HAP-1 (cell line): ENCODE measurements at places on chromosomes 16 and 17.
A peak's percentile ranks its signal among the peaks of the same experiment; 100 is the strongest.

DNA sequence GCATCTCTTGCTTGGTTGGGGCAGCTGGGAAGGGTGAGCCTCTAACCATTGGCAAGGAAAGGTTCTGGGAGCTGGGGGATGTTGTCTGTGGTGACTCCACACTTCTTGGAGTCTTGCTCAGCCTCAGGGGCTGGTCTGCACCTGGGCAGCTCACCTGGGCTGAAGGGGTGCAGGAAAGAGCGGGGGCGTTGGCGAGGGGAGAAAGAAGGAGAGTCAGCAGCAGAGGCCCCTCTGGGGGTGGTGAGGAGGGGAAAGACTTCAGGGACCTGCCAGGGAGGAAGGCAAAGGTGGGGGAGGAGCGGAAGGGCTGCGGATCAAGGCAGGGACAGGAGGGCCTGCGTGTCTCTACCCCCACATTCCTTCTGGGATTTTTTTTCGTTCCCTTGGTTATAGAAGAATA lies 47.7 kb downstream of the CCDC42 start:
- DNase-seq = peak; percentile 53

GRCh38 chr17:41793784-41794539 lies 7.5 kb upstream of the JUP start:
- DNase-seq = no peak

DNA sequence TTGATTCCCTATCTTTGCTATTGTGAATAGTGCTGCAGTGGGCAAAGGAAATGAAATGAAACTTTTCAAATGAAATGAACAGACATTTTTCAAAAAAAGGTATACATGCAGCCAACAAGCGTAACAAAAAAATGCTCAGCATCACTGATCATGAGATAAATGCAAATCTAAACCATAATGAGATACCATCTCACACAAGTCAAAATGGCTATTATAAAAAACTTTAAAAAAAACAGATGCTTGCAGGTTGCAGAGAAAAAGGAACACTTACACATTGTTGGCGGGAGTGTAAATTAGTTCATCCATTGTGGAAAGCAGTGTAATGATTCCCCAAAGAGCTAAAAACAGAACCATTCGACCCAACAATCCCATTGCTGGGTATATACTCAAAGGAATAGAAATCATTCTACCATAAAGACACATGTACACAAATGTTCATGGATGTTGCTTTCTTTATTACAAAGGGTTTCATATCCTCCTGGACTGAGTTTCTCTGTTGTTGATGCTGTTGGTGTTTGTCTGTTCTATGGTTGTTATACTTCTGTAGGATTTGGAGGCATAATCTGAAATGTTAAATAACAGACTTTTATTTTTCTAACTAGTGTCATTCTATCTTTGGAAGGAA lies 99.3 kb upstream of the SOX9 start:
- no peak for DNase-seq

DNA sequence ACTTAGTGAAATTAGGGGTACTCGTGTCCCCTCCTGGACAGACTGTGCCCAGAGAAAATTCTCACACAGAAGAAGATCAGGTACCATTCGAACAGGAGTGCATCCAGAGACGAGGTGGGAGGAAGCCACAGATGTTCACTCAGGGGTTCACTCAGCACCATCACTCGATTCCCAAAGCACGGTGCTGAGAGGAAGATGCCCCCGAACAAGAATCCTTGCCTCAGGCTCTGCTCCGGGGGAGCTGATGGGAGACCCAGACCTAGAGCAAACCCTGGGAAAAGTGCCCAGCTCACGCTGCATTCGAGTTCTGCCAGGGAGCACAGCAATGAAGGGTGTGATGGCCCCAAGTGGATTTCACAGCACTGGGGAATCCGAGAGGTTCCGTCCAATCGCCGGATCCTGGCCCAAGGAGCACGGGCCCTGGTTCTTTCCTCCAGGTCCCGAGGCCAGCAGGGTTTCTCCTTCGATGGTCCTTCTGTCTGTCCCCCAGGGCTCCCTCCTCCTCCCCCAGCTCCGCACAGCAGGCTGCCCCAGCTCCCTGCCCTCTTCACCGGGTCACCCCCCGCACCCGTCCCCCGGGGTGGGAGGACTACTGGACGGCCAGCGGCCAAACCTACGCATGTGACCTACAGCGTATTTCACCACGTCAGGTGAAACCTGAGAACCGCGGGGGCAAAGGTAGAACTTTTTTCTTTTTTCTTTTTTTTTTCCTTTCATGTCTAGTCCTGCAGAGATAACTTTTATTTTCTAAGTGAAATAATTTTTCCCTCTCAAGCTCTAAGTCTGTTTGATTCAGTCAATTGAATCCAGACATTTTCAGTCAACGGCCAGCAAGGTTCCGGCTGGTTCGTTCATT lies 10.2 kb upstream of the UBE2I start:
- DNase-seq = no peak

- DNase-seq = no peak
These were observed 6.9 kb downstream of the MYCBPAP start for GRCh38 chr17:50514936-50515702.

DNA sequence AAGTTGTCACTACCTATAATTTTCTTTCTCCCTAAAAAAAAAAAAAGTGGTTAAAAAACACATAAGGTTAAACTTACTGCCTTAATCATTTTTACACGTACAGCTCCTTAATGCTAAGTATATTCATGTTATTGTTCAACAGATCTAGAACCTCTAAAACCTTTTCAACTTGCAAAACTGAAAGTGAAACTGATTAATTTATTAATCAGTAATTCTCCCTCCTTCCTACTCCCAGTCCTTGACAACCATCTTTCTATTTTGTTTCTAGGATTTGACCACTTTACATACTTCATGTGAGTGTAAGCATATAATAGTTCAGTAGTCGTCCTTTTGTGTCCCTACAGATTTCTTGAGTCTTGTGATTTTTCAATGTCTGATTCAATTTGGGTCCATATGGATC lies 251.4 kb upstream of the KIF2B start:
- no peak for DNase-seq

DNA sequence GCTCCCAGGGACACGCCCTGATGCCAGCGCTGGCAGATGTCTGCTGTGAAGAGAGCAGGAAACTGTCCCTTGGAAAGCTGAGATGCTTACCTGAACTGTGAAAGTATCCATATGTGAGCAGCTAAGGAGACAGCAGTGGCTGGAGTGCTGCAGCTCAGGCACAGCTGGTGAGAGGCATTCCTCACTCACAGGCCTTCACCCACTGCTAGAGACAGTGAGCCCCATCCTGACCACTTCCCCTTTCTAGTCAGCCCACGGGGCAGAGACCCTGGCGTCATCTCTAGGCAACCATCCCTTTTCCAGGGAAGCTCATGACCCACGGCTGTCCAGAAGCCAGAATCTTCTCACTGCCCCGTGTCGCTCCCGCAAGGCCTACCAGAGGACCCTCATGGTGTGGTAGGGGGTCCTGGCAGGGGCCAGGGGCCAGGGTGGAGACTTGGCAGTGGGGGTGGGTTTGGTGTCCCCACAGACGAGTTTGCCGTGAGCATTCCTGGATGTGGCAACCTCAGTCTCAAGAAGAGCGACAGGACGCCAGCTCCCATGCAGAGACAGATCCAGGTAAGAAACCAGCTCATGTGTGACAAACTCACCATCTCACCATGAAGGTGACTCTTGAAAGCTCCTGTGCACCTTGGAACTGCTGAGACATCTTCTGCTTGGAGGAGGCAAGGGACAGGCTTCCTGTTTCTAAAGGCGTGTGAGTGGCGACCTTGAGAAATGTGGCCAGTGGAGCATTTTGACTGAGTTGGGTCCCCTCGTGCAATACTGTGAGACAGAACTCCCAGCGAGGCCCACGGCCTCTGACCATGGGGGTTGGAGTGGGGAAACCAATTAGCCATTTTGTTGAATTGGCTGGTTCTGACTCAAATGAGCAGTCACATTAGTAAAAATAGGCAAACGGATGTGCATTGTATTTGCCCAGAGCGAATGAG lies at the start of gene SCIMP:
Gene SCIMP (minus strand): TSS at position 216 of the 932 bp plus-strand sequence. CDS start 105 bp downstream, at position 111.
- no peak for DNase-seq

GRCh38 chr17:48492401-48493298 lies 38.2 kb downstream of the HOXB1 start:
- peak; percentile 25 for DNase-seq

DNA sequence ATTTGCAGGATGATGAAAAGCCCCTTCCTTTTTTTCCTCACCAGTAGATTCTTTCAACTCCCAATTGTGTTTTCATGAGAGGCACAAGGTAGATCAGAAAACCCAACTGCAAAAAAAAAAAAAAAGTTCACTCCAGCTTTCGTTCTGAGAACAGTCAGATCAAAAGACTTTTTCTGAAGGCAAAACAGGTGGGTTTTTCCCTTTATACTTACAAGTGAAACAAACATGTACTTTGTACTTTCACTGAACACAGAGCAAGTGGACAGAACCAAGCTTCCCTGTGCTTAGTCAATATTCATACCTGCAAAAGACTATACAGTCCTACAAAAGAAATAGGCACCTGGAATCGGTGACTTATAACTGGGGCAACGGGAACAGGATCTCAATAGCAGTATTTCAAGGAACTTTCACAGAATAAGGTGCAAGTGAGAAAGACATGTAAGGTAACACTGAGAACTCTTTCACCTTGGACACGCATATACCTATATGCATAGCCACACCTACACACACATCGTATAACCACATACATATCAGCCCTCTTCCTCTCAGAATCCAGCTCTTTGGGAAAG lies 54.1 kb downstream of the TOX3 start:
- DNase-seq = no peak

- no peak for DNase-seq
These were observed 1.0 kb downstream of the KIFC3 start for GRCh38 chr16:57801098-57801808.

DNA sequence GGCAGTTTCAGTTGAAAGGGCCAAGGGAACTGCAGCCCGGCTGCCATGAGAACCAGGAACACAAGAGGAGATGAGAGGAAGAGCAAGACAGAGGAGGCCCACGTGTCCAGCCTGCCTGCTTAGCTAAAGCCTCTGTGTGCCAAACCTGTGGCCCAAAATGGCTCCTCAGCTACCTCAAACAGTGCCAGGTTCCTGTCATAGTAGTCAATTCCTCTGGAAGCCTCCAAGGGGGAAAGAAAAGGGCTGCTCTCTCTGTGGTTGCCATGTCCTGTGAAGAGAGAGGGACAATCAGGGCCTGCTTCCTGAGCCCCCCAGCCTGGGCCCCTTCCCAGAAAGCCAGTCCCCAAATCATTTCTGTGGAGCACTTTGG lies 5.2 kb downstream of the SLC12A4 start:
- DNase-seq = no peak

GRCh38 chr17:43845766-43846165 lies 1.2 kb upstream of the CD300LG start:
- no peak for DNase-seq

DNA sequence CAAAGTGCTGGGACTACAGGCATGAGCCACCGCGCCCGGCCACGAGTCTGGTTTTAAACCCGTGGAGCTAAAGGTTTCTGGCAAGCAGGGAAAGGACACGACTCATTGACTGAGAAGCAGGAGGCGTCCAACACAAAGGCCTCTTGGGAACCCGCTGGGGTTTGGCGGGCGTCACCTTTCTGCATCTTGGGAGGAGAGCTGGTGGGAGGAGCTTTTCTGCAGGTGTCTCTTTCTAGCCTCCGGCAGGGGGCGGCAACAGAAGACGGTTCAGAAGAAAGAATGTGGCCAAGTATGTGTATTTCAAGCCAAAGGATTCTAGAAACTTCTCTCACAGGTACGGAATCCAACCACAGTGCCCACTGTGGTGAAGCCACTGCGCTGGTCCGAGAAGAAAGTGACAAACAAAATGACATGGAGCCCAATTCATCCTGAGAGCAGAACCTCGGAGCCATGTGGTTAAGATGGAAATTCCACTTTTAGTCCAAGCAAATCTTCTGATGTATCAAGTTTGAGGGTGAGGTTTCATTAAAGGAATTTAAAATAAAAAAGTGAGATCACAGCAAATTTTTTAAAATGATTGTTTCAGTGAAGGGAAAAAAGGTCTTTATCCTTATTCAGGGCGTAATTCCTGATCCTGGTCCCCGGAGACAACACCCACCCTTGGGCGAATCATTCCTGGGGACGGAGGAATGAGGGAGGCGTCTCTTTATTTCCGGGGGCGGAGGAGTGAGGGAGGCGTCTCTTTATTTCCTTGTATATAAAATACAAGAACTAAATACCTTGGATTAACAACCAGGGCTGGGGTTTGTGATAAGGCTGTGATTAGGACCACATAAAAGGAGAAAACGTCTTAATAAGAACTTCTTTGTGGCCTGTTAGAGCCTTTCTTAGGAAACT lies 97.6 kb downstream of the MRM3 start:
- DNase-seq = no peak

DNA sequence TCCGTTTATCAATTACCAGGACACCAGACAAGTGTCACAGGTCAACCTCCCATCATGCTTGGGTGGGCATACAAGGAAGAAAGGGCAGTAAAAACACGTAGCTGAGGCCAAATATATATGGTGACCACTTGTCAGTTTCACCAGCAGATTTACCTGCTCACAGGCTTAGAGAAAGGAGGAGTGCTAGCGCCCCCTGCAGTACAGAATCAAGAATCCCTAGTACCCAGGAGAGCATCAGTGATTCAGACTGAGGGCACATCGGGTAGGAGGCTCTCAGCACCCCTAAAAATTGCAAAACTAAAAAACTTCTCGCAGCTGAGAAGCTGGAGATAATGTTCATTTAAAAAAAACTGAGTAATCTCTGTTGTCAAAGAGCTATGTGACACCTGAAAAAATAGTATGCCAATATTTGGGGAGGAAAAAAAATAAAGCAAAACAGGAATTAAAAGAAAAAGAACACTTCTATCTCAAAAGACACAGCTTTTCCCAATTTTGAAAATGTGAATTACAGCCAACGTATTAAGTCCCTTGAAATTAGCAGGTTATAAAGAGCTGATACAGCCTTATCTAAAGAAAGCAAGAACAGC lies 21.2 kb upstream of the MON1B start:
- DNase-seq = peak; percentile 76

- DNase-seq = no peak
These were observed 5.6 kb upstream of the ST3GAL2 start for GRCh38 chr16:70444249-70445063.

- DNase-seq = no peak
These were observed 11.5 kb downstream of the MGAT5B start for GRCh38 chr17:76879691-76880090.

DNA sequence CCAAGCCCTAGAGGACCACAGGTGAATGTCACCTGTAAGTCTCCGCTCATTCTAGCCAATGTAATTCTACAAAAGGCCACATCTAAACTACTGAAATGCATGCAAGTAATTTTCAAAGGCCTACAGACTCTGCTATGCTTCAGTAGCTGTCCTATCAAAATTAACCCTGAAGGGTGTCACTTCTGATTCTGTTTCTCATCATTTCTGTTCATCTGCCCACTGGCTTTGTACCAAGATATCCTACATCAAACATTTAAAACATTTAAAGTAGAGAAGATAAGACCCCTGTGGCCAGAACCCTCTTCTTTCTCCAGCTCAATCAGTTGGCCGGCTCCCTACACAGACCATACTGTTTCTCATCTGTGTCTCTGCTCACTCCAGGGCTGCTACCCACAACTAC lies 21.5 kb downstream of the PHF12 start:
- DNase-seq = no peak
